Nucleus accumbens (tissue), 56 donors: ENCODE measurements at places on chromosomes 2 and 18.

DNA sequence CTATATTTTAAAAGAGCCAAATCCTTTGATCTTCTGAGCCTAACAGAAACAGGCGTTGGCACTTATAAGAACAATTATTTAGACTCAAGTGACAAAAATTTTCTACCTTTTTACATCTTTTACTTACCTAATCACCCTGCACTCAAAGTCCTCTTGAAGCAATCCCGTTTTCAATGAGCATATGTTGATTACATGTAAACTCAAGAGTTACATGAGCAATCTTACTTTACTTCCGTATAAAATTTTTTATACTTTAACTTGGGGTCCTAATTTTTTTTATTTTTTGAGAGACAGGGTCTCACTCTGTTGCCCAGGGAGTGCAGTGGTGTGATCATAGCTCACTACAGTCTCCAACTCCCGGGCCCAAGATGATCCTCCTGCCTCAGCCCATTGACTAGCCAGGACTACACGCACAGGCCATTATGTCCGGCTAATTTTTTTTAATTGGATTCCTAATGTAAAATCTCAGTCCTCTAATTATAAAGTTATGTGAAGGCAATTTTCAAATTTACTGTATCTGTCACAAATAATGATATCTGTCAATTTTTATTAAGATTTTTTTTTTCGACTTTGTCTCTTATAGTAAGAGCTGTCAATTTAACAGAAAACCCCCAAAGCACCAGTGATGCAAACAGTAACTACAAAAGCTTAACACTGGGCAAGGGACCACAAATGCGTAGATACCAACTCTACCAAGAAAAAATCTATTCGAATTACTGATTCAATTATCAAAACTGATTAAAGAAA, 19.1 kb upstream of the STPG4 start:
- no peak for DNase-seq

DNA sequence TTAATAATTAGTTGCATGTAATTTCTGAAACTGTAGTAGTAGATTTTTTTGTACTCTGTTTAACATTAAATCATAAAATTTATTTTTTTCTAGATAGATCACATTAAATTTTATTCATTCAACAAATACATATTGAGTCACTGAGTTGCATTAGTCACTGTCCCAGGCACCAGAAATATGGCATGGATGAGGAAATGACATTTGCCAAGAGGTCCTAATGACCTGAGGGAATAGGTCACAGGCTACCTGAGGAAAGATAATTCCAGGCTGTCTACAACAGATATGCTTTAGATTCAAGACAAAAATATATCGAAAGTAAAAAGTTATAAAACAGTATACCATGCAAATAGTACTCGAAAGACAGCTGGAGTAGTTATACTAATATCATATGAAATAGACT, 852.4 kb upstream of the ACVR2A start:
- no peak for DNase-seq

- DNase-seq, result no peak
Observed at GRCh38 chr2:29583548-29584156, 337.7 kb downstream of the ALK start.

DNA sequence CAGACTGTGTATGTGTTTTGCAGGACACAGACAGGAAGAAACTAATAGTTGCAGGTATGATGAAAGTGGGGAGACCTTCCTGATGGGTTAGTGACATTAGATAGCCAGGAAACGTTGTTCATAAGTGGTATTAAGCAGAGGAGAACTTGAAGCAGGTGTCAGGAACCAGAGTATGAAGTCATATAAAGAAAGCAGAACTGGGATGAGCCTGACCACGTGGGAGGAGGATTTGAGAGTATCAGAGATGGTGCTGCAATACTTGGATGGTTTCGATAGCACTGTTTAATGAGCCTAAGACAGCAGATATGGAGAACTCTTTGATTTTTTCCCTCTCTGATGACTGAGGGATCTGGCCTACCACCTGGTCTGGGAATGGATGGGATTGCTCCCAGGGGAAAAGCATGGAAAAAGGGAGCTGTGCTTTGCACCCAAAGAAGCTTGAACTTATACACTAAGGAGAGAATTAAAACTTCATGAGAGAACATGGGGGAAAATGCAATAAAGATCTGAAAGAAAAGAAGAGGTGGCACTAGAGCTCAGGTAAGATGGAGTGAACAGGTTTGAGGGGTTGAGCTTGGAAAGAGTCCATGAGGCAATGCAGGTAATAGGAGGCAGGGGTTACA, 226.0 kb upstream of the LRRTM1 start:
- no peak for DNase-seq

DNA sequence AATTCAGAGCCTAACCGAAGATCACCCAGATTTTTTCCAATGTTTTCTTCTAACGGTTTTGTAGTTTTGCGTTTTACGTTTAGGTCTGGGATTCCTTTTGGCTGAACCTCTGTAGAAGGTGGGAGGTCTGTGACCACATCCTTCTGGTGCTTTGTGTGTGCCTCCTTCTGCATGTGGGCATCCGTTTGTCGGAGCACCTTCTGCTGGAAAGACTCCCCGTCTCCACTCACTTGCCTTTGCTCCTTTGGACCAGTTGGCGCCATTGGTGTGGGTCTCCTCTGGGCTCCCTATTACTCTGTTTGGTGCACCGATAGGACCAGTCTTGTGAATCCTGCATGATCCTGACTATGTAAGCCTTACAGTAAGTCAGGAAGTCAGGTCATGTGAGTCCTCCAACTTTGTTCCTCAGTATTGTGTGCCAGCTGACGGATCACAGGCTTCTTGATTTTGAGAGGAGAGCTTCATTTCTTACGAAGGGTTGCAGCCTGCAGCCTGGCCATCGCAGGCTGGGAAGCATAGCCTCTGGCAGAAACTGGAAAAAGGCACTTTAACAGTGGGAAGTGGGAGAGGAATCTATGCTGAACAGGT, 13.6 kb downstream of the AQP12A start:
- no peak for DNase-seq

GRCh38 chr2:69561101-69561500, 82.4 kb downstream of the AAK1 start:
- DNase-seq, result no peak

DNA sequence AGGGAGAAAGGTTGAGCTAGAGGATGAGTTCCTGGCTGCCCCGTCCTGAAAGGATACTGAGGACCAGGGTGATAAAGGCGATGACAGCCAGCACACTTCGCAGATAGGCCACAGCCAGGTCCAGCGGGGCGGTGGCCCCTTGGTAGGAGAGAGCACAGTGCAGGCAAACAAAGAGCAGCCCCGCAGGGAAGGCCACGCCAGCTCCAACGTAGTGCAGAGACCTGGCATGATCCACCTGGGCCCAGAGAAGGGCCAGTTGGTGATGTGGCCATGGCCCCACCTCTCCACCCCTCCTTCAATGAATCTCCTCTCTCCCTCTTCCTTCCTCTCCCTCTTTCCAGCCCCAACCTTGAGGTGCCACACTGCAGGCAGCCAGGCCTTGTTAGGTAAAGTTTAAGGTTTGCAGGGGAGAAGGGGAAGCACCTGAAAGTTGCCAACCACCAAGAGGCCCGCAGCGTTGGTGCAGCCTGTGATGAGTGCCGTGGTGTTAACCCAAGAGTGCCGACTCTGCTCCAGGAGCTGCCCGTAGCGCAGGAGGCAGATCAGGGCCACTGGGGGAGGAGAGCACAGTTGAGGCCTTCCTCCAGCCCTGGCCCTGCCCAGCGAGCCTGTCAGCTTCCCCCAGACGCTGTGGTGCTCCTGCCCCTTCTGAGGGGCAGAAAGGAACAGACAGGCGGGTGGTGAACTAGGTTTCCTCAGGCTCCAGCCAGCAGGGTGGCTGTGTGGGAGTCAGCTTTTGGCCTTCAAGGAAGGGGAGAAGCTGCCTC, 2.8 kb downstream of the TMEM150A start:
- DNase-seq, result no peak

- no peak for DNase-seq
Observed at GRCh38 chr2:37020212-37020886, 54.0 kb upstream of the STRN start.

GRCh38 chr18:2939317-2939716, 73.6 kb downstream of the LPIN2 start:
- no peak for DNase-seq

- no peak for DNase-seq
Observed at GRCh38 chr2:235544689-235544969, 50.8 kb downstream of the AGAP1 start.

- DNase-seq, result no peak
Observed at GRCh38 chr2:232438951-232439757, 16.8 kb upstream of the ALPI start.

DNA sequence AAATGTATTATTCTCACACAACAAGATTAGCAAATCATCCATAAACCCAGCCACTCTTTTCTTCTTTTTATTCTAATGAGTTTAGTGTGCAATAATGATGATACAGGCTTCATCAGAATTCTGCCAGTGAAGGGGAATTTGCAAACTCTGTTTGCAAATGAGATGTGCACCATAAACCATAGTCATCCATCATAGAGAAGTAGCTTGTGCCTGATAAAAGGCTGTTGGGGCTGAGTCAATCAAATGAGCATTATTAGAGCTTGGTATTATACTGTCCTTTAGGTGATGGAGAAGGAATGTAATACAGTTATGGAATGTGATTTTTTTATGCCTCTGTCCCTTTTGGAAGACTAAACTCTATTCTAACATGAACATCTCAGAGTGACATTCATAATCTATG, 101.8 kb downstream of the DCC start:
- no peak for DNase-seq

DNA sequence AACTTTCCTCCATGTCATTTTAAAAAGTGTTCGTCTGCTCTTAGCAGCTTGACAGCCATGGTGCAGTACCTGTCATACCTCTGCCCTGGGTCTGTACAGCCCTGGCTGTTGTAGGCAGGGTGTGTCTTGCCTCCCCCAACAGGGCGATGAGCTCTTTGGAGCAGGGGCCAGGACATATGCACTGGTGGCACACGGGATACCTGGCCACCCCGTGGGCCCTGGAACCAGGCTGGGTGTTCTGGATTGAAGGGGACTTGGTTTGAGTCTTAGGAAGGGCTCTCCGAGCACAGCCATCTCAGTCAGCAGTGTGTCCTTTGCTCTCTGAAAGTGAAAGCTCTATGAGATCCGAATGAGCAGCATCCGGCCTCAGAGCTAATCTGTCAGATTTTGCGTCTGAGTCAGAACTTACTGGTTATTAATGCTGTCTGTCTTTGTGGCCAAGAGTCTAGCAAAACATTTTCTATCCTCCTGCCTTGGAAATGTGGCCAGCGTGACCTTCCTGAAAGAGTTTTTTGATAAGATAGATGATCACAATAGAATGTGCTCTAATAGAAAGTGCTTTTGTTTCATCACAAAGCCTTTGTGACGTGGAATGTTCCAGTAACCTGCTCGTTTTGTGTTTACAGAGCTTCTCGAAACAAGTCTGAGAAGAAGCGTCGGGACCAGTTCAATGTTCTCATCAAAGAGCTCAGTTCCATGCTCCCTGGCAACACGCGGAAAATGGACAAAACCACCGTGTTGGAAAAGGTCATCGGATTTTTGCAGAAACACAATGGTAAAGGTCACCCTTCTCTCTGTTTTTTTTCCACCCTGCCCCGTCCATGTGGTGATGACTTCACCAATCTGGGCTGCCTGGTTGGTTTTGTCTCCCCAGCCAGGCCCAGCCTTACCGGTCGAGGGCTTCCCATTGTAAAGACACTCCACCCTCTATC, 77.3 kb upstream of the RPL31 start:
- no peak for DNase-seq

DNA sequence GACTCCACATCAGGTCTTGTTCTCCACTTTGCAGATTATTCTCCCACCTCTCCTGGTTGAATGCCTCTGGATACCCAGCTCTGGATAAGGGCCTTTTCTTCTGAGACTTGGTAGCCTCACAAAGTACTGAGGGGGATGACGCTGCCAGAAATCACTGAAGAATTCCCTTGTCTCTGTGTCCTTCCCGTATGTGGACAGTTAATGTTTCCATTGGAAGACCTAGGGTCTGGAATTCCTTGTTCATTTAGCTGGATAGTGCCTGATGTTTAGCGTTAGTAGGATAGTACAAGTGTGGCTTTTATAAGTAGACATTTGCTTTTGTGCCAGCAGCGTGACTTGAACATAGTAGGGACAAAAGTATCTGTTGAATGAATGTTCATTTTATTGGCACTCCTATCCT, 76.9 kb downstream of the CLHC1 start:
- no peak for DNase-seq

DNA sequence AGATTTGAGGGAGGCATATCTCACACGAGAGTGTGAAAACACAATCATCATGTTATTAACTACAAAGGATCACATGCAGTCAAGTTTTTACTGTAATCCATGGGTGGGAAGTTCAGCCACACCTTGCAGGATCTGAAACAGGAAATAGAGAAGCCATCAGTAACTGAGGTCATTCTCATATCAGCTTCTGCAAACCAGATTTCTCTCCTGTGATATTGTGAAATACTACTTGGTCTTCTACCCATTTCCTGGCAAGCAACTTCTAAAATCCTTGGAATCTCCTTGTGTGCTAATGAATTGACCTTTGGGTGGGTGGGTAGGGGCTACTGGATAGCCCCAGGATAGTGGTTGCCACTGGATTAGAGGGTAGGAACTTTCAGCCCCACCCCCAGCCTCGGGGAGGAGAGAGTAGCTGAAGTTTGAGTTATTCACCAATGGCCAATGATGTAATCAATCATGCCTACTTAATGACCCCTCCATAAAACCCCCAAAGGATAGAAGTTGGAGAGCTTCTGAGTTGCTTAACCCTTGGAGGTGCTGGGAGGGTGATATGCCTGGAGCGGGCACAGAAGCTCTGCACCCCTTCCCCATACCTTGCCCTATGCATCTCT, 25.6 kb upstream of the TGIF1 start:
- DNase-seq, result no peak

DNA sequence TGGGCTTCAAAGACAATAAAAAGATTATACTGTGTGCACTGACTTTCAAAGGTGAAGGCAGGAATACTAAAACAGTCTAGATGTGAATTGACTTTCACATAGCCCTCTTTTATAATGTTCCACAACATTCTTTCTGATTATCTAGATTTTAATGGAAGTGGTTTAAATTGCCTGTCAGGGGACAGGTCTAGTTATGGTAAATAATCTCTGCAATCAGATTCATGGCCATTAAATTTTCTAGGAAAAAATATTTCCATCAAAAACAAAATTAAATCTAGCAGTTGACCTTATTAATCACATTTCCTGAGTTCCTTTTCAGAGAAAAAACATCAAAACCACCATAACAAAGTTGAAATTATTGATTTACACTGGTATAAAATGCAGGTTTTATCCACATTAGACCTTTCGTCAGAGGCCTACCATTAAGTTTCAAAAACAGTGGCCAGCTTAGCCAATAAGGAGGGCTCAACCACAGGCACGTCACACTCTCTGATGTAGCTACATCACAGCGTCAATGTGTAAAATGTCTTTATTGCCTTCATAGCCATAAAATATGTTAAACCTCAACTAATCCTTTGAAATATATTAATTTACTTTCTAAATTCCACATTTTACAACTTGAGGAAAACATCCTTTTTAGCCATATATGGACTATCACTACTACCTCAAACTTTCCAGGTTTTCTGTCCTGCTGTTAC, 79.4 kb downstream of the NOL10 start:
- no peak for DNase-seq

- DNase-seq, result no peak
Observed at GRCh38 chr18:36889321-36889720, 60.4 kb downstream of the KIAA1328 start.

- no peak for DNase-seq
Observed at GRCh38 chr2:25845843-25846505, 32.3 kb downstream of the ASXL2 start.
